ENCODE measurements at places on chromosomes 1 and 21.

DNA sequence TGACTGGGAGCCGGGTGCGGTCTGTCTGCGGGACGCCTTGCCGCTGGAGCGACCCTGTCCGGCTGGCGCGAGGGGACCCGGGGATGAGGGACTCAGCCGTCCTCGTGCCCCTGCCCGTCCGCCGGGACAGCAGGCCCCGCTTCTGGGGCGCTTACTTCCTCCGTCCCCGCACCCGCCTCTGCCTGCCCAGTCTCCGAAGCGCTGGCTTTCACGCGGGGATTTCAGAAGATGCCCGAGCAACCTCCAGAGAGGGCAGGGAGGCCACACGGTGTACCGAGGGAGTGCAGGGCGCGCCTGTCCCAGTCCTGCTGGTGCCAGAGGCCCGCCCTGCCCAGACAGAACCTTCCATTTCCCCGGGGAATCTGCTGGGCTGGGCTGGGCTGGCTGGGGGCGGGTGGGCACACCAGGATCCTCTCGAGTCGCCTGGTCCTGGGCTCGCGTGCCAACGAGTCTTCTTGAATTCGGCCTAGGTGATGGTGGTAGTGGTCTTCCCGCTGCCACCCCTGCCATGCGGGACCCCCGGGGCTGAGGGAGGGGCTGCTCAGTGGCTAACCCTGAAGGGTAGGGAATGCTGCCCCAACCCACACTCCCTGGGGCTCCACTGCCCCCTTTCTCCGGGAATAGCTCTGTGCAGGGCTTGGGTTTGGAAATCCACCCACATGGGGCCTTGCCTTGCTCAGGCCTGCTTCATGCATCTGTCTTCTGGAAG lies 2.5 kb upstream of the TRPM2 start:
- no peak for DNase-seq

- DNase-seq: no peak
Observed at GRCh38 chr1:21568809-21569385, 59.7 kb downstream of the ALPL start.

DNA sequence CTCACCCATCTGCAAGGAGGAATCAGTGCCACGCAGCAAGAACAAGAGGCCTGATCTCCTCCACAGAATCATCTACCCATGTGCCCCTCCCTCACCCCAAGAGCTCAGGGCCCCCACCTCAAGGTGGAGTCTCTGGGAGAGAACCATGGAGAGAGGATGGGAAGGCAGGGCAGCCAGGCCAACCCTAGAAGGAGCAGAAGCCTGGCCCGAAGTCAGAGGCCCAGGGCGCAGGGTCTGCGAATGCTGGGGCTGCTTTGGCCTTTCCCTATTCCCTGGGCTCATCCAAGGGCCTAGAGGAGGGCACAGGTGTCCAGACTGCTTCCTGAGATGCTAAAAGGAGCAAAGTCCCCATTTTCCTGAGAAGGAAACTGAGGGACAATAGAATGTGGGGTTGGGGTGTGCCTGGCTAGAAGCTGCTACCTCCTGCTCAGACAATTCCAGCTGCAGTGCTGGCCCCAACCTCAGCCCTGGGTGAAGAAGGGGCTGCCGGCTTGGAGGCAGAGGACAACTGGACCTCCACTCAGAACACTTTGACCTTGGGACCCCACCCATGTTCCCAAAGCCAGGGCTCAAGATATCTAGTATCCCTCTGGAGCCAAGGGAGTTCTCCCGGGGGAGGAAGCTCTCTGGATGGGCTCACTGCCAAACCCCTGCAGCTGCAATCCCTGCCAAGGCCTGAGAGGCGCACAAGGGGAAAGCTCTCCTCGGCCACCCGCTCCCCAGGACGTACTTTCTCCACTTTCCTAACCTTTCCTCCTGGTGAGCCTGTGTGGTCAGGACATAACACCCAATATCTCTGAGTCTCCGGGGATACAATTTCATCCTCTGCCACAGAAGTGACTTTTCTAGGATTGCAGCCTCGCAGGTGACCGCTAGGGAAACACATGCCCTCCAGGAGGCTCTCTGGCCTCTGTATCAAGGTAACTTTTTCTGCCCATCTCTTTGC lies 16.6 kb upstream of the LEMD1 start:
- DNase-seq: peak; percentile 22

DNA sequence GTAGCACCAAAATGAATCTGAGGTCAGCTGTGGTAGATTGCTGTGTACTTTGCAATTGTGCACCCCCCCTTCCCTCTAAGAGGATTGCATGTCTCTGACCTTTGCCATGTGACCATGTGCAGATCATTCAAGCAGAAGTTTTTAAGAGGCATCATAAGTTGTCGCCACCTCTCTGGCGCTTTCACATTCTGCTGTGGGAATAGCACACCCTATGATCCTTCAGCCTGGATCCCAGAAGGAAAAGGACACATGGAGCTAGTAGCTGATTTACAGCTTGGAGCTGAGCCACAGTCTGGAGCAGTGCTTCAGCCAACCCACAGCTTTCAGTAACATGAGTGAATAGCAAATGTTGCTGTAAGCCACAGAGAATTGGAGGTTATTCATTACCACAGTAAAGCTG lies 158.5 kb downstream of the TSEN15 start:
- DNase-seq: no peak

DNA sequence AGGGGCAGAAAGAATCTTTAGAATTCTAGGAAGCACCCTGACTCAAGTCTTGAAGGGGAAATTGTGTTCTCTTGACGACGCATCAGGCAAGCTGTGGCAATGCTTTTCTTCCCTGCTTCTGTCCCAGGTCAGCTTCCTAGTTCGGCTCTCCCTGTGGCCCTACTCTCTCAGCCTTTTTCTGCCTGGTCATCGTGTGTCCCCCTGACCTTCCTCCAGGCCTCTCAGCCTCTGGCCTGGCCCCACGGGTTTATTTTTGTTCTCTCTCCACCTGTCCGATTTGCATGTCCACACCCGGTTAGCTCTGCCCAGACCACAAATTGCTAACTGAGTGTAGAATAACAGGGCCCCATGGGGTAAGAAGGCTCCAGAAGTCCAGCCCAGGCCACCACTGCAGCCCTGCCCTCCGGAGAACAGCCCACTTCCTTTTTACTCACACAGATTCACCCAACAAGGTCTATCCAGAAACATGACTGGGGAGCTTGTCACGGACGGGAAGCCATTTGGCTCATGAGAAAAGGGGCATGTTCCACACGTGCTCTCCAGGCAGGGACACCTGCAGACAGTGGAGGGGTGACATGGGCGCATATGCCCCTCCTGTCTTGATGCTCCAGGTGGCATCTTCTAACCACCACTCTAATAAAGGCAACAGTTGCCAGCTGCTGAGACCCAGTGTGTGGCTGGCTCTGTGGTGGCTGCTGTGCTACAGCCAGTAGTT lies 9.8 kb downstream of the KCNN3 start:
- DNase-seq: no peak

DNA sequence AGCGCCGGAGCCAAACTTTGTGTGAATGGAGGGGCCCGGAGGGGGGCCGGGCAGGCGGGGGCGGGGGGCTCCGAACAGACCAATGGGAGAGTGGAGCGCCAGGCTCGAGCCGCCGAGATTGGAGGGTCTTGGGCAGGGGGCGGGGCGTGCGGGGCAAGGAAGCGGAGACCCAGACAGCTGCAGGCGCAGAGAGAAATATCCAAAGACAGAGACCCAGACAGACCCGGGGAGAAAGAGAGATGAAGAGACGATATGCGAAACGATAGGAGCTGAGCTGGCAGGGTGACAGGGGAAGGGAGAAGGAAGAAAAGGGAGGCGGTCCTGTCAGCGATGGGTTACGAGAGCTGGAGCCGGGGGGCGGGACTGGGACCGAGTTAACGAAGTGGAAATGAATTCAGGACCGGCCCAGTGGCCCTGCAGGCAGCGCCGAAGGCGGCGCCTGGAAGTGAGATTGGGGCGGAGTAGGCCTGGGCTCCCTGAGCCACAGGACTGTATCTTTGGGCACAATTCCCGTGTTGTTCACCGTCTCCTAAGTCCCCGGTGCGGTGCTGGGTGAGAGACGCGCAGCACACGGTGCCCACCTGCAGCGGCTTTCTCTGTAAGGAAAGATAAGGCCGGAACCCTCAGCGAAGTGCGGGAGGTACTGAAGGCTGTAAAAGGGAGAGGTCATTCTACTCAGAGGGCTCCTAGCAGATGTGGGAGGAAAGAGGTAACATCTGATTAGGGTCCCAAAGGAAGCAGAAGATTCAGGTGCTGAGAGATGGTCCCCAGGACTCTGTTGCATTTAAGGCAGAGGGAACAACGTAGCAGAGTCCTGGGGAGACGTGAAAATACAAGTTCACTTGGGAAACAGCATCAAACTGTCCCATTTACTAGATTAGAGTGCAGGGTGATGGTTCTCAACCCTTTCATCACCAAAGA lies 543 bp upstream of the KCNJ10 start:
- peak; percentile 64 for DNase-seq

DNA sequence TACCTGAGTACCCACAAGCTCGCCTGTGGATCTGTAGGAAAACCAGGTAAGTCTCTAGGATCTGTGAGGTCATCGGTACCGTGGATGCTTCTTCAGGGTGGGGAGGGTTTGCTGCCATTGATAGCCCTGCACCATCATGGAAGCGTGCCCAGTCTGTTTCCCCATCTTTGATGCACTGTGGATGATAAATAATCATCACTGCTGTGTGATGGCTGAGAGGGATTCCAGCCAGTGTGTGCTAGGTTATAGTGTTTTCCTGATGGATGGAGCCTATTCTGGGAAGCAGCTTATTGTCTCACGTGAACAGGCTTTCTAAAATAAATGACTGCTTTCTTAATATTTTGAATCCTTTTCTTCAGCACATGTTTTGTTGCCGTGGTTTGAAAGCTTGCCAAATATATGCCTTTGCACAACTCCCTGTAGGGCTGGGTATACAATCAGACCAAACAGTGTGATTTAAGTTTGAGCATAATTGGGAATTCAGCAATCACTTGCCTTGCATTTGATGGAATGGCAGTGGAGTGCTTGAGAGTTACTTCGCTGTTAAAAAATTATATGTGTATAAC lies 113.8 kb downstream of the CAMTA1 start:
- no peak for DNase-seq

DNA sequence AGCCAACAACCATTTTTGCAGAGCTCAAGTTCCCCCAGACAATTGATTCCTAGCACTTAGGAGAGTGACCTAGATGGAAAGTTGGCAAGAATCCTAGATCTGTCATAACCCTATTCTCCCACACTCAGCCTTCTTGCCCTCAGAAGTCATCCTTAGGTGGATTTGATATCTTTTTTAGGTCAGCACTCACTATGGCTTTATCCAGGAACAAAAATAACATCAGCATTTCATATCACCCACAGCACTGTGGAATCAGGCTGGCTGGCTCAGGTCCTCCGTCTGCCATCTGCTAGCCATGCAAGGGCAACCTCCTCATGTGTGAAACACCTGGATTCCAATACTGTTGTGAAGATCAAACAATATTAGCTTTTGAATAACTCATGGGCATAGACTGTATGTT lies 6.0 kb downstream of the DPT start:
- DNase-seq: no peak

DNA sequence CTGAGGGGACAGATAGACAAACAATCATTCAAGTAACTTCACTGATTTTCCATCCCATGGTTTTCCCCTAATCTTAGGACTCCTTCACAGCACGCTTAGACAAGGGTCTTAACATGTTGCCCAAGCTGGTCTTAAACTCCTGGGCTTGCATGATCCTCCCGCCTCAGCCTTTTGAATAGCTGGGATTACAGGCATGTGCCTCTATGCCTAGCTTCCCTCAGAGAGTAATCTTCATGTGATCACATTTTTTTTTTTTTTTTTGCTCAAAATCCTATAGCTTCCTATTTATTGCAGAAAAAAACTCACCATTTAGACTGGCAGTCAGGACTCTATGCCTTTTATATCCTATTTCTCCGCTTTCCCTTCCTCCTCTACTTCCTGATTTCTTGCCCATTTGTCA lies 90.4 kb upstream of the DPH5 start:
- DNase-seq: no peak

DNA sequence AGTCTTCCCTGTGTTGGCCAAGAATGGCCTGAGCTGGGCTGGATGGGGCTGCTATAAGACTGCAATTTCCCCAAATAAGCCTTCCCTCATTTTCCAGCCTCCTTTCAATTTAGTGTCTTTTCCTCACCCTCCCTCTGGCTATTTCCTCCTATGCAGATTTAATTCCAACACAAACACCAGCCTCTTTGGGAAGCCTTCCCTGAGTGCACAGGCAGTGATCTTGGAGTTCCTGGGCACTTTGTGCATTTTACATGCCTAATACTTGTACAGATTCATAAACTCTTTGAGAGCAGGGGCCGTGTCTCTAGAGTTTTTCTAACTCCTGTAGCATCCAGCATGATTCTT lies 91.1 kb upstream of the TLR5 start:
- no peak for DNase-seq

DNA sequence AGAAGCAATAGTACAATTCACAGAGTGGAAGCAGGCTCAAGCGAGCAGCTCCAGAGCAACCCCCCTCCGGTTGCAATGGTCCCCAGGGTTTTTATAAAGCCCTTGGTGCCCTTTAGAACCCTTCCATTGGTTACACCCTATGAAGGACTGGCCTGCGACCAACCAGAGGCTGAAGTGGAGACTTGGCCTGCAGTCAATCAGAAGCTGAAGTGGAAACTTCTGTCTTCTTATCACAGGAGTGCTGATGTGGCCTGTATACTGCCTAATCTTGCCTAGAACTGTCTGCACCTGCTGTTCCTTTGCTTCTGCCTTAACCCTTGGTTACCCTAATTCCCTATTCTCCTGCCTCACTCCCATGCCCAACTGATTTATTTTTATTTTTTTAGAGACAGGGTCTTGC lies 15.4 kb upstream of the FRRS1 start:
- DNase-seq: no peak

GRCh38 chr1:94142022-94142421 lies 21.1 kb upstream of the ABCA4 start:
- no peak for DNase-seq

DNA sequence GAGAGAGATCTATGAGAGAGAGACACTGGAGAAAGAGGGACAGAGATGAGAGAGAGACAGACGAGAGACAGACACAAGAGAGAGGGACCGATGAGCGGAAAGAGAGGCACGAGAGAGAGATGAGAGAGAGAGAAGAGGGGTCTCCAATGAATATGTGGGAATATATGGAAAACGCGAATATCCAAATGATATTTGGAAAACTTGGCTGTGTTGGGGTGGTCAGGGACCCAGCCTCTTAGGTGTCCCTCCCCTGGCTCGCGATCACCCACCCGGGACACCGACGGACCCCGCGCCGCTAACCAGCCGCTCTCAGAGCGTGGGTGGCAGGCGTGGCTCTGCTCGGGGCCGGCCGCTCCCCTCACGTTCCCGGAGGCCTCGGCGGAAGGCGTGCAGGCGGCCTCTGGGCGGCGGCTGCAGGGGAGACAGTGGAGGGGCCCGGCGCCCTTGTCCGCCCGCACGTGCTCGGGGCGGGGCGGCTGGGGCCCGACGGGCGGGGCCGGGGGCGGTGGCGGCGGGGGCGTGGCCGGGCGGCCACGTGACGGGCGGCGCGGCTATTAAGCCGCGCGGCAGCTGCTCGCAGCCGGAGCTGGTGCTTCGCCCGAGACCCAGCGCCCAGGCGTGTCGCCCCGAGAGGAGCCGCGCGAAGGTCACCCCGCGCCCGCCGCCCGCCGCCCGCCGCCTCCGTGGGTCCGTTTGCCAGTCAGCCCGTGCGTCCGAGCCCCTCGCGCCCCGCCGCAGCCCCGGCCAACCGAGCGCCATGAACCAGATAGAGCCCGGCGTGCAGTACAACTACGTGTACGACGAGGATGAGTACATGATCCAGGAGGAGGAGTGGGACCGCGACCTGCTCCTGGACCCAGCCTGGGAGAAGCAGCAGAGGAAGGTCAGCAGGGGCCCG lies at the start of gene ACTN2:
TSS of gene ACTN2 (plus strand) at position 583 of the 898 bp plus-strand sequence. CDS start at position 758, 175 bp downstream.
- DNase-seq: no peak
